A673 (cell line): ENCODE measurements at places on chromosomes 16 and 17.

GRCh38 chr17:47719411-47720152, 13.5 kb upstream of the TBX21 start:
- no peaks in the 10 kb centered on the region for H3K36me3 ChIP-seq
- no peaks in the 10 kb centered on the region for H3K27me3 ChIP-seq
- H3K27ac ChIP-seq, result no peak overlapping the region
- no peaks in the 10 kb centered on the region for H3K4me1 ChIP-seq

DNA sequence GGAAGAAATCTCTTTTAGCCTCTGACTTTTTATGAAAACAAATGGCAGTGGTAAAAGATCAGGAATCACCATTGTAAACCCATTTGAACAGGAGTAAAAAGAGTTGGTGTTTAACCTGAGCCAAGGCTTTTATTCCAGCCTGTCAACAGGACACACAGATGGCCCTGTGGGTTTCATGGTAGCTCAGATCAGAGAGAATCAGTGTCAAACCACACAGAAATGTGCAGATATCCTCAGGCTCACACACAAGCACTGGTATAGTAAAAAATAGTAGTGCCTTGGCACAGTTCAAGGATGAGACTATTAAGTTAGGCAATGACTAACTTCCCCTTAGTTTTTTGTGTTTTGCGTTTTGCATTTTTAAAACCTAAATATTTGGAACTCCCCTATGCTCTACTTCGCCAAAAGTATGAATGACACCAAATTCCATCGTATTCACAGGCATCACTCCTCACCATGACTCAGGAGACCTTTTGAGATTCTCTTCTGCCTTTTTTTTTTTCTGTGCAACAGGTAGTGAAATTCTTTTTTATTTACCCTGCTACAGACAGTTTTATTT, 1200.0 kb downstream of the CDH11 start:
- H3K27ac ChIP-seq, result no peak overlapping the region
- no peaks in the 10 kb centered on the region for H3K36me3 ChIP-seq
- no peak overlapping the region for H3K4me3 ChIP-seq
- no peak for DNase-seq
- no peaks in the 10 kb centered on the region for H3K27me3 ChIP-seq

GRCh38 chr17:33328129-33328528, 35.0 kb upstream of the ASIC2 start:
- H3K4me1 ChIP-seq, result no peaks in the 10 kb centered on the region
- H3K36me3 ChIP-seq, result no peaks in the 10 kb centered on the region
- DNase-seq, result peak; percentile 18
- no peak overlapping the region for H3K27ac ChIP-seq
- H3K4me3 ChIP-seq, result no peak overlapping the region

- DNase-seq, result no peak
- H3K4me1 ChIP-seq, result no peaks in the 10 kb centered on the region
- H3K36me3 ChIP-seq, result no peaks in the 10 kb centered on the region
Observed at GRCh38 chr16:46555951-46556350, 65.2 kb downstream of the SHCBP1 start.

DNA sequence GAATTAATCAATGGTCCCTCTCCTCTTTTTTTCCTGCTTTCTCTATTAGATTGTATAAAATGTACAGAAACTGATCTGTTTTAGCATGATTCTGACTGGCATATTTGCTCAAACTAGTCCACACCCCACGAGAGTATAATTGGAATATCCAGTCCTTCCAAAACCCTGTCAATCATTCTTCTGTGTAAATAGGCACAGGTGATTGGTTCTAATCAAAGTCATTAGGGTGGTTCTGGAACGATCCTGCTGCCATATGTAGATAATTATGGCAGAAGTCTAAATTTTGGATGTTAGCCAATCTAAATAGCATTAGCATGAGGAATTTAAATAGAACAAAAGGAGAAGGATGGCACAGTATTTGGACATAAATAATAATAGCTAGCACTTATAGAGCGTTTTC, 165.7 kb downstream of the SHISA6 start:
- H3K27ac ChIP-seq, result no peak overlapping the region
- H3K4me3 ChIP-seq, result no peak overlapping the region
- peak; percentile 33 for DNase-seq
- H3K4me1 ChIP-seq, result peaks cover 36% of the 10 kb centered on the region

DNA sequence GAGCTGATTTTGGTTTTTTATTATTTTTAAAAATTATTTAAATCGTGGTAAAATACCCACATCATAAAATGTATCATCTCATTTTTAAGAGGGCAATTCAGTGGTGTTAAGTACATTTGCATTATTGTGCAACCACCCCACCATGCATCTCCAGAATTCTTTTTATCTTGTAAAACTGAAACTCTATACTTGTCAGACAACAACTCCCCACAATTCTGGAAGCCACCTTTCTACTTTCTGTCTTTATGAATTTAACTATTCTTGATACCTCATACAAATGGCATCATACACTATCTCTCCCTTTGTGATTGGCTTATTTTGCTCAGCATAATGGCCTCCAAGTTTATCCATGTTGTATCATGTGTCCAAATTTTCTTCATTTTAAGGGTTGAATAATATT, 97.9 kb downstream of the HS3ST3B1 start:
- DNase-seq, result no peak
- no peak overlapping the region for H3K27ac ChIP-seq
- no peak overlapping the region for H3K4me3 ChIP-seq

DNA sequence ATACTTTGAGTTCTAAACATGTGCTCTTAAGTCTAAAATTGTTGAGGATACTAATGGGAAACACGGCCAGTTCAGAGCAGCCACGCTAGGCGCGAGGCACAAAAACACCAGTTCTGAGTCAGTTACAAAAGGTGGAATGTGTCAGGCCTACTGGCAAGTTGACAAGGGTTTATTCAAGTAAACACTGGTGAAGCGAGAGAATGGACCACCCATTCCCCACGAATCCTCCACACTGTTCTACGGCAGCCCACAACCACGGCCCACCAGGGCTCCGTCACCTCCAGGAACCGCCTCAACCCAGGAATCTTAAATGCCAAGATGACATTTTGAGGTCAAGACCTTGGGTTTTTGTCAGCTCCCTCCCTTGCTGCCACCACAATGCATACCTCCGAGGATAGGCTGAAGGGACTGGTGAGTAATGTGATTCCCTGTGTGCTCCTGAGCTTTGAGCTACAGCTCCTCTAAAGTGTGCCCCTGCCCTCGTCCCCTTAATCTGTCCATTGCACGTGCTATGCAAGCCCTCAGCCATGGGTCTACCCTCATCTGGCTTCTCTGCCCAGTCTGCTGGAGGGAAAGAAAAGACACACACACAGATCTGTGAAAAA, 28.5 kb upstream of the TRAP1 start:
- no peak overlapping the region for H3K4me3 ChIP-seq
- no peak for DNase-seq
- no peaks in the 10 kb centered on the region for H3K4me1 ChIP-seq
- H3K36me3 ChIP-seq, result peaks cover 67% of the 10 kb centered on the region
- H3K27ac ChIP-seq, result no peak overlapping the region
- no peaks in the 10 kb centered on the region for H3K27me3 ChIP-seq

GRCh38 chr17:56880133-56880532, 33.7 kb downstream of the TRIM25 start:
- no peak for DNase-seq
- H3K4me3 ChIP-seq, result no peak overlapping the region
- no peaks in the 10 kb centered on the region for H3K27me3 ChIP-seq
- H3K36me3 ChIP-seq, result no peaks in the 10 kb centered on the region
- H3K4me1 ChIP-seq, result no peaks in the 10 kb centered on the region

GRCh38 chr17:75065562-75066151, 18.6 kb downstream of the KCTD2 start:
- no peak overlapping the region for H3K27ac ChIP-seq
- no peaks in the 10 kb centered on the region for H3K27me3 ChIP-seq
- no peak for DNase-seq
- no peaks in the 10 kb centered on the region for H3K4me1 ChIP-seq
- H3K4me3 ChIP-seq, result no peak overlapping the region

- no peaks in the 10 kb centered on the region for H3K36me3 ChIP-seq
- no peak for DNase-seq
- peaks cover 20% of the 10 kb centered on the region for H3K4me1 ChIP-seq
- H3K27me3 ChIP-seq, result no peaks in the 10 kb centered on the region
Observed at GRCh38 chr16:4615384-4616046, 827 bp upstream of the UBALD1 start.

DNA sequence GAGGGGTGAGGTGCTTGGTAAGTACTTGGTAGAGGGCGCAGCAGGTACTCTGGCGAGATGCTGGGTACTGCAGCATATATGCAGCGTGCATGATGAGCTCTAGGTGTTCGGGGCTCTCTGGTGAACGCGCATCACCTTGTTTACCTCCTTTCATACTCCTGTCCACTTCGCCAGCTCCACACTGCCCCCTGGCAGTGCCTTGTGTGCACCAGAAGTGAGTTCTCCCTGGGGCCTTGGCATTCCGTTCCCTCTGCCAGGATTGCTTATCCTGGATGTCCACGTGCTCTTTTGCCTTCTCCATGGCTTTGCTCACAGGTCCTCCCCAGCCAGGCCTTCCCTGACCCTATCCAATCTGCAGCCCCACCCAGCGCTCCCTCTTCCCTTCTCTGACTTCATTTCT, 154.2 kb downstream of the MRM1 start:
- H3K4me1 ChIP-seq, result no peaks in the 10 kb centered on the region
- H3K36me3 ChIP-seq, result no peaks in the 10 kb centered on the region
- no peaks in the 10 kb centered on the region for H3K27me3 ChIP-seq
- peak; percentile 6 for DNase-seq
- no peak overlapping the region for H3K4me3 ChIP-seq

- H3K4me3 ChIP-seq, result no peak overlapping the region
- H3K36me3 ChIP-seq, result no peaks in the 10 kb centered on the region
- no peak for DNase-seq
- H3K27ac ChIP-seq, result no peak overlapping the region
- no peaks in the 10 kb centered on the region for H3K27me3 ChIP-seq
Observed at GRCh38 chr17:59456428-59456827, 109.0 kb upstream of the DHX40 start.

DNA sequence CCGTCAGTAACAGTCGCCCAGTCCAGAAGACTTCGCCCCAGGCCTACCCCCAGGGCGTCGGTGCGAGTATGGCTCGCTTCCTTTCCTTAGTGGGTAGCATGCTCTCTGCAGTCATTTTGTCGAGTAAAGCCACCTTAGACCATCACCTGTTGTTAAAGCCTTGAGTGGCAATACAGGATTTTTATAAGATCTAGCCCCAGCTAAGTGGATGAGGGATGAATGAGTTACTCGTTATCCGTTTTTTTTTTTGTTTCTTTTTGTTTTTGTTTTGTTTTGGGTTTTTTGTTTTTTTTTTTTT, 322 bp upstream of the KLHL11 start:
- peaks cover 24% of the 10 kb centered on the region for H3K36me3 ChIP-seq
- no peaks in the 10 kb centered on the region for H3K27me3 ChIP-seq

GRCh38 chr17:78474614-78475146, 96.2 kb downstream of the PGS1 start:
- H3K36me3 ChIP-seq, result no peaks in the 10 kb centered on the region
- H3K27me3 ChIP-seq, result no peaks in the 10 kb centered on the region
- H3K4me1 ChIP-seq, result no peaks in the 10 kb centered on the region
- no peak overlapping the region for H3K4me3 ChIP-seq

DNA sequence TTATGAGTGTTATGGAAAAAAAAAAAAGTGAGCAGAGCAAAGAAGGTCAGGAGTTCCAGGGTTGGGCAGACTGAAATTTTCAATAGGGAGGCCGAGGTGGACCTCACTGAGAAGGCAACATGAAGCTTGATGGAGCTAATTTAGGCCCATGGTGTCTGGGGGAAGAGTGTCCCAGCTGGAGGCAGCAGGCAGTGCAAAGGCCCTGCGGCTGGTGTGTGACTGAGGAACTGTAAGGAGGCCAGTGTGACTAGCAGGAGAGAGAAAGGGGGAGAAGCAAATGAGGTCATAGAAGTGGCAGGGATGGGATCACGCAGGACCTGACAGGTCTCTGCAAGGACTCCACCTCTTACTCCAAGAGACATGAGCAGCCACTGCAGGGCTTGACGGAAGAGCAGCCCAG, 10.2 kb downstream of the ARHGEF15 start:
- H3K4me1 ChIP-seq, result no peaks in the 10 kb centered on the region
- H3K4me3 ChIP-seq, result no peak overlapping the region
- H3K27me3 ChIP-seq, result peaks cover 13% of the 10 kb centered on the region
- no peaks in the 10 kb centered on the region for H3K36me3 ChIP-seq

GRCh38 chr16:57709663-57710062, 15.1 kb downstream of the DRC7 start:
- no peak for DNase-seq
- H3K27ac ChIP-seq, result no peak overlapping the region
- no peaks in the 10 kb centered on the region for H3K4me1 ChIP-seq
- H3K4me3 ChIP-seq, result no peak overlapping the region

- DNase-seq, result no peak
- no peaks in the 10 kb centered on the region for H3K4me1 ChIP-seq
- no peak overlapping the region for H3K27ac ChIP-seq
- H3K4me3 ChIP-seq, result no peak overlapping the region
- H3K36me3 ChIP-seq, result peaks cover 33% of the 10 kb centered on the region
- H3K27me3 ChIP-seq, result no peaks in the 10 kb centered on the region
Observed at GRCh38 chr17:62017496-62017895, 47.6 kb downstream of the MED13 start.

- H3K27ac ChIP-seq, result no peak overlapping the region
- no peak for DNase-seq
- H3K4me3 ChIP-seq, result no peak overlapping the region
- no peaks in the 10 kb centered on the region for H3K36me3 ChIP-seq
- H3K4me1 ChIP-seq, result no peaks in the 10 kb centered on the region
Observed at GRCh38 chr16:336269-336668, 16.3 kb downstream of the AXIN1 start.

DNA sequence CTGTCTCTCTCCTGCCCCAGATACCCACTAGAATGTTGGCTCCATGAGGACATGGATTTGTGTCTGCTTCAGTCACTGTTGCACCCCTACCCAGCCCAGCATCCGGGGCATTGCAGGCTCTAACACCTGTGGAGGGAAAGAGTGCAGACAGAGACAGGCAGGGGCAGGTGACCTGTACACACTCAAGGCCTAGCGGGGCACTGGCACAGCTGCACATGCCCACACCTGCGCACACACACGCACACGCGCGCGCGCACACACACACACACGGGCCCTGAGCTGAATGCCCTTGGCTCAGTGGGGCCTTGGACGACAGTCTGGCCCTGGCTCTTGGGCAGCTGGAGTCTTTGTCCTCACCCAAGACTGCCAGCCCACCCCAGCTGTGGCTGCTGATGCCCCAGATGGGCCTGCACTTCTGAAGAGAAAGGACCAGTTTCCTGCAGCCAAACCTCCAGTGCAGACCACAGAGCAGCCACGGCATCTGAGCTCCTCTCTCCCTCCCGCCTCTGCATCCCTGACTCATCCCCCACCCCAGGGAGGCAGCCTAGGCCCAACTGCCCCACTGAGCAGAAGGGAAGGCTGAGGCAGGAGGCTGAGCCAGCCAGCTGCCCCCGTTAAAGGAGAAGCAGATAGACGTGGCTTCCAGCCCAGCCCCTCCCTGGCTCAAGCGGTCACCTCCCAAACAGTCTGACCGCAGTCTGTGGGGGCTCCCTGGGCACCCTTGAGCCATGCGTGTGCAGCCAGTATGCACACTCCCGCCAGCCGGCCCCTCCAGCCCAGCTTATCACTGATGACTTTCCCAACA, 12.3 kb upstream of the RAI1 start:
- H3K4me3 ChIP-seq, result no peak overlapping the region
- no peak for DNase-seq
- no peaks in the 10 kb centered on the region for H3K36me3 ChIP-seq
- no peak overlapping the region for H3K27ac ChIP-seq
- H3K27me3 ChIP-seq, result no peaks in the 10 kb centered on the region
- H3K4me1 ChIP-seq, result no peaks in the 10 kb centered on the region

- H3K27me3 ChIP-seq, result no peaks in the 10 kb centered on the region
- no peak overlapping the region for H3K4me3 ChIP-seq
- peak overlapping the region; percentile 54 for H3K27ac ChIP-seq
- peaks cover 11% of the 10 kb centered on the region for H3K36me3 ChIP-seq
Observed at GRCh38 chr16:48536614-48537200, 73.3 kb downstream of the N4BP1 start.
